ENCODE measurements at places on chromosomes 2 and 18.

DNA sequence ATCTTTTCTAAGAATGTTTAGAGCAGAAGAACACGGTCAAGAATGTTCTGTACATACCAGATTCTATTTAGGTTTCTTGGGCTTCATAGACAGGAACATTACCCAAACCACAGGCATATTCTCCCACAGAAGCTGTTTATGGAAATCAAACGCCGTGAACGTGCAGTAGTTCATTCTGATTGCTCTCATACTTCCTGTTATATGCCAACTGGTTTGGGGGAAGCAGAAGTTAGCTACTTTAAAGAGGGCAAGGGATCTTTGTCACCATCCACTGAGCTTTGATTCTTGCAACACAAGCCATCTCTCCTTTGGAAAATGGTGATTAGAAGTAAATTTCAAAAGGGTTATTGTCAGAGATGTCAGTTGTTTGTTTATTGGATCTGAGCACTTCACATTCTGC, 182.2 kb upstream of the NRP2 start:
- no peak for DNase-seq

GRCh38 chr2:198534756-198535155, 730.4 kb downstream of the PLCL1 start:
- DNase-seq, result no peak

DNA sequence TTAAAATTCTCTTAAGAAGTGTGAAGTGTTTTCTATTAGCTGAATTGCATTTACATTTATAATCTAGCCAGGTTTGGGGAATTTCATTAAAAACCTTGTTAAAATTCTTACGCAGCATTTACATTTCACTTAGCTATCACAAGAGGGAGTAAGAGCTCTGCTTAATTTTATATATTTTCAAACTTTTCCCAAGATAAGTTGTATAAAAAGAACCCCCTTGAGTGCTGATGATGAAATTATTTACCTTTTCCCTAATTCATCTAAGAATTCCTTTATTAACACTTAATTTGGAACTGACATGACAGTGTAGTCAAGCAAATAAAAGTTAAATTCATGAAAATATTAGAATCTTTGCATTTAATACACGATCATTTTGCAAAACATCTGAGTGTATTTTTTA, 54.2 kb upstream of the ZSWIM2 start:
- no peak for DNase-seq

DNA sequence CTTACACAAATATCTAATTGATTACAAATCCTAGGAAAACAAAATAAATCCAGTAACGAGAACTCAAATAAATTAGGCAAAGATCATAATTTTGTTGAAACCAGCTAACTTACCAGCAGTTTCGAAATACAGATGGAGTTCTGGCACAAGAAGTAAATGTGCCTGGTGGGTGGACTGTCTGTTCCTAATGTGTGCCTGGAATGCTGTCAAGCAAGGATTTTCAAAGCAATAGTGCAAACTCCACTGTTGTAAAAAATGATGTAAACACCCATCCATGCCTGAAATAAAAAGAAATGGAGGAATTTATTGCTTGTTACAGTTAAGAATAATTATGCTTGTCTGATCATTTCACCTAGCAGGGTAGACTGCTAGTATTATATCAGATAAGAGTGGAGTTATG, 423.9 kb upstream of the MAP2 start:
- no peak for DNase-seq

DNA sequence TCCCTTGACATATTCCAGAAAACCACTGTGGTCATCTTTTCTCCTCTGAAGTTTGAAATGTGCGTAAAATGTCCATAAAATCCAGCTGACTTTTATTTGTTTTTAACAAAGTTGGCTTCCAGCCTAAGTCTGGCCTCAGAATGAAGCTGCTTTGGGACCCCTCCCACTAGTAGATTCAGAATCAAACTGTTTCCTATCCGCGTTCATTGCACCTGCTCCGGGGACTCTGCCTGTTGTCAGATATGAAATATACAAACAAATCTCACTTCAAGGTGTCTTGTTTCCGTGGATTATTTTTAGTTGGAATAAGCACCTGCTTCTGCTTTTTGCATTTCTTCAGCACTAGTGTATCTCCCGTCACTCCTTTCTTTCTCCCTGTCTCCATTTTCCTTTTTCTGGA, 115.7 kb upstream of the FHL2 start:
- no peak for DNase-seq

- no peak for DNase-seq
Observed at GRCh38 chr2:28361991-28362710, 30.5 kb upstream of the FOSL2 start.

GRCh38 chr2:30566631-30567030, 119.6 kb downstream of the LCLAT1 start:
- no peak for DNase-seq

GRCh38 chr18:56351911-56352500, 286.4 kb downstream of the TXNL1 start:
- no peak for DNase-seq

All from activated CD4-positive, alpha-beta T cell treated with anti-CD3 and anti-CD28 coated beads, Interleukin-2, amount 50 U/mL, for 16 hours (primary cell).